ENCODE measurements at places on chromosomes 16 and 17. TPM values are rescaled to one million over a fixed set of nuclear protein-coding genes. Genes with fewer than 3 reads are reported as not detected.

- DNase-seq: no peak
Measured at GRCh38 chr17:51455931-51456330, 195.6 kb downstream of the UTP18 start.

GRCh38 chr17:17783825-17784656 lies 52.7 kb downstream of the SREBF1 start:
- no peak for DNase-seq

DNA sequence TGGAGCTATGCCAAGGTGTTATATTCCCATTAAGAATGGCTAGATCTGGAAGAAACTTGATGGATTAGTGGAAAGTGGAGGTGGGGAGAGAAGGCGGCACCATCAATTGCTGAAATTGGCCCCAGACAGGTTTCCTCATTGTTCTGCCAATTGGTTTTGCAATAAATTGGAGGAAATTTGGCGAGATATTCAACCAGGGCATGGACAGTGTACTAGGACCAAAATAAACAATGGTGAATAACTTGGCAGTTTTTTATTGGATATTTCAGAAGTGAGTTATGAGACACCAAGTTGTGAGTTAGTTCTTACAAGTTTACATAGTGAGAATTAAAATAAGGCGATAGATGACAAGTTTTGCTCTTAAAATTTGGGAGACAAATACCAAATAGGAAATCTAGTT lies 41.1 kb upstream of the SOX9 start:
- DNase-seq: no peak

GRCh38 chr16:53654946-53655345 lies 48.7 kb downstream of the RPGRIP1L start:
- DNase-seq: no peak

KRTAP4-9 gene
- total RNA-seq: not detected

Measured in T-helper 17 cell (primary cell).